Mesangial cell (primary cell): ENCODE measurements at places on chromosomes 1 and 21. TPM values are rescaled to one million over a fixed set of nuclear protein-coding genes. Genes with fewer than 3 reads are reported as not detected.

CFHR2 gene
- not detected in 2 replicates for total RNA-seq

HES2 gene
- 0.25 and 0.65 TPM in 2 replicates for total RNA-seq

E2F2 gene
- 0.51 and 3.6 TPM in 2 replicates for total RNA-seq

HSD3B2 gene
- total RNA-seq: not detected in 2 replicates
